ENCODE measurements at places on chromosomes 1 and 21.

DNA sequence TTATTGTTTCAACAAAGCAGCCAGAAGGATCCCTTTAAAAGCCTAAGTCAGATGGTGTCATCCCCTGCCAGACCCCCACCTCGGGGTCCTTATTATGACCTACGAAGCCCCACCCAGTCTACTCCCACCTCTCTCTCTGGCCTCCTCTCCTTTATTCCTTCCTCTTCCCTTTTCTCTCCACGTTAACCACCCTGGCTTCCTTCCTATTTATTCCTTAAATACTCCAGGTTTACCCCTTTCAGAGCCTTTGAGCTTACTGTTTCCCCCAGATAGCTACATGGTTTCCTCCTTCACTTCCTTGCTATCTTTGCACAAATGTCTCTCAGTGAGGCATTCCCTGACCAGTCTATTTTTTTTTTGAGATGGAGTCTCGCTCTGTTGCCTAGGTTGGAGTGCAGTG, 12.0 kb upstream of the SLC9A1 start:
- no peak for DNase-seq

DNA sequence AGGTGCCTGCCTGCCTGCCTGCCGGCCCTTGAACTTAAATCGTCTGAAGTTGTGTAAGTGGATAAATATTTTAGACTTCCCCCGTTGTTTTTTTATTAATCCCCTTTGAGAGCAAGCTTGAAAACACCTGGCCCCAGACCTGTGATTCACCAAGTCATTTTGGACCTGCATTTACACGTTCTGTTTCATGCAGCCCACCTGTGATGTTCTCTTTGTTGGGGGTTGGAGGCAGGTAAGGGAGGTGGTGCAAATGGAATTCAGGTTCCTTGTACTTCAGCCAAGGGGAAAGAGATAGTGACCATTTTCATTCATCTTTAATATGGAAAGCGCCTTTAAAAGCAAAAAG, 1.2 kb downstream of the SLC37A1 start:
- DNase-seq, result no peak

GRCh38 chr1:237124856-237125462, 83.0 kb downstream of the RYR2 start:
- no peak for DNase-seq

GRCh38 chr1:211371406-211372105, 44.9 kb downstream of the TRAF5 start:
- DNase-seq, result no peak

DNA sequence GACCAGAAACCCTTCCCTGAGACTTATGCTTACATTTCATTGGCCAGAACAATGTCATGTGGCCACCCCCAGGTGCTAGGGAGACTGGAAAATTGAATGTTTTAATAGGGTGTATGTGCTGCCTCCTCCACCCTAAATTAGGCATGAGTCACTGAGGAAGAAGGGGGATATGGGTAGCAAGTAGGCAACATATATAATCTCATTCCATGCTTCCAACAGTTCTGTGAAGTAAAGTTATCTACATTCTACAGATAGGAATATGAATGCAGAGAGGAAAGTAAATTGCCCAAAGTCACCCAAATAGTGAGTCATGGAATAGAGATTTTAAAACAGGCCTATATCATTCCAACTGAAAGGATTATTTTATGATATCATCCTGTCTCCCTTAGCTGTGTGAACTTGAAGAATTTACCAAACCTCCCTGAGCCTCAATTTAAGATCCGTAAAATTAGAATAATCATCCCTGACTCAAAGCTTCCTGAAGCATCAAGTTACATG, 168.6 kb upstream of the FGGY start:
- no peak for DNase-seq

DNA sequence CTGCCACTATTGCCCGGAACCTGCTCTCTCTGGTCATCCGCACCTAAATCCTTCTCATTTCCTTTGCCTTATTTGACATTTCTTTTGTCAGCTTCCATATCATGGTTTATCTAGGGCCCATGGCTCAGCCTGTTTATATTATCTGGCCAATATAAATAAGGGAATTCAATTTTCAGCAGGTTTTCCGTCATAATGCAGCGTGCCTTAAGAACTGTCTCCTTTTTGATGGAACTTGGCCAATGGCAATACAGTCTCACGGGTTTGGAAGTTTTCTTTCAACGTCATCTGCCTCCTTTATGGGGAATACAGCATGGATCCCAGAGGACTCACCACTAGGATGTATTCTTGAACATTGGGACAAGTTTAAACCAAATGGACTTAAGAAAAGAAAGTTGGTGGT, 77.8 kb upstream of the KIAA0040 start:
- DNase-seq, result no peak

- DNase-seq, result no peak
Measured at GRCh38 chr1:152977614-152978013, 6.3 kb upstream of the SPRR1A start.
